Panc1 (cell line): ENCODE measurements at places on chromosomes 2 and 18. TPM values are rescaled to one million over a fixed set of nuclear protein-coding genes. Genes with fewer than 3 reads are reported as not detected.

DNA sequence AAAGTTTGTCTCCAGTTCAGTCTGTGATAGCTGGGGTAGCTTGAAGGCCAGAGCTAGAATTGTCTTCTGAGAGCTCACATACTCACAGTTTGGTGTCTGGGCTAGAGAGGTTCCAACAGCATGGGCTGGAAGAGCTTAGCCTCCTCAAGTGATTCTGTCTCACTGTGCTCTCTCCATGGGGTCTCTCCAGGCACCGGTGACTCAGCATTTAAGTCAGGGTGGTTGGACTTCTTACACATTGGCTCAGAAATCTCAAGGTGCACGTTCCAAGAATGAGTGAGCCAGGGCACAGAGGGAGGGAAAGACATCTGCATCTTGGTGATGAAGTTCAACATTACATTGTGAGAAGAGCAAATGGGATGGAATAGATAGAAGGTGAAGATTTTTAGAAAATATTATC, 207.3 kb upstream of the DDX18 start:
- H3K4me3 ChIP-seq = no peak overlapping the region
- H3K4me1 ChIP-seq = no peaks in the 10 kb centered on the region
- no peaks in the 10 kb centered on the region for H3K27me3 ChIP-seq
- no peaks in the 10 kb centered on the region for H3K36me3 ChIP-seq

- H3K4me1 ChIP-seq = no peaks in the 10 kb centered on the region
- no peaks in the 10 kb centered on the region for H3K36me3 ChIP-seq
- H3K27ac ChIP-seq = no peak overlapping the region
- DNase-seq = no peak
- no peaks in the 10 kb centered on the region for H3K27me3 ChIP-seq
These were observed 11.6 kb upstream of the GREB1L start for GRCh38 chr18:21230436-21230835.

- H3K4me3 ChIP-seq = no peak overlapping the region
- H3K27ac ChIP-seq = no peak overlapping the region
- H3K4me1 ChIP-seq = no peaks in the 10 kb centered on the region
- no peaks in the 10 kb centered on the region for H3K27me3 ChIP-seq
- no peaks in the 10 kb centered on the region for H3K36me3 ChIP-seq
These were observed 36.9 kb upstream of the SLC14A1 start for GRCh38 chr18:45686891-45687611.

GRCh38 chr2:237097326-237097910, 11.7 kb downstream of the COPS8 start:
- H3K4me3 ChIP-seq = no peak overlapping the region
- no peaks in the 10 kb centered on the region for H3K27me3 ChIP-seq
- no peak overlapping the region for H3K27ac ChIP-seq
- peaks cover 12% of the 10 kb centered on the region for H3K4me1 ChIP-seq

- peaks cover 9% of the 10 kb centered on the region for H3K27me3 ChIP-seq
- no peak overlapping the region for H3K4me3 ChIP-seq
- H3K27ac ChIP-seq = no peak overlapping the region
- no peaks in the 10 kb centered on the region for H3K36me3 ChIP-seq
- DNase-seq = no peak
These were observed 43.7 kb downstream of the POU3F3 start for GRCh38 chr2:104897515-104898184.

GRCh38 chr2:42725657-42726056, 38.3 kb downstream of the OXER1 start:
- H3K4me1 ChIP-seq = no peaks in the 10 kb centered on the region
- H3K36me3 ChIP-seq = no peaks in the 10 kb centered on the region
- DNase-seq = no peak

DNA sequence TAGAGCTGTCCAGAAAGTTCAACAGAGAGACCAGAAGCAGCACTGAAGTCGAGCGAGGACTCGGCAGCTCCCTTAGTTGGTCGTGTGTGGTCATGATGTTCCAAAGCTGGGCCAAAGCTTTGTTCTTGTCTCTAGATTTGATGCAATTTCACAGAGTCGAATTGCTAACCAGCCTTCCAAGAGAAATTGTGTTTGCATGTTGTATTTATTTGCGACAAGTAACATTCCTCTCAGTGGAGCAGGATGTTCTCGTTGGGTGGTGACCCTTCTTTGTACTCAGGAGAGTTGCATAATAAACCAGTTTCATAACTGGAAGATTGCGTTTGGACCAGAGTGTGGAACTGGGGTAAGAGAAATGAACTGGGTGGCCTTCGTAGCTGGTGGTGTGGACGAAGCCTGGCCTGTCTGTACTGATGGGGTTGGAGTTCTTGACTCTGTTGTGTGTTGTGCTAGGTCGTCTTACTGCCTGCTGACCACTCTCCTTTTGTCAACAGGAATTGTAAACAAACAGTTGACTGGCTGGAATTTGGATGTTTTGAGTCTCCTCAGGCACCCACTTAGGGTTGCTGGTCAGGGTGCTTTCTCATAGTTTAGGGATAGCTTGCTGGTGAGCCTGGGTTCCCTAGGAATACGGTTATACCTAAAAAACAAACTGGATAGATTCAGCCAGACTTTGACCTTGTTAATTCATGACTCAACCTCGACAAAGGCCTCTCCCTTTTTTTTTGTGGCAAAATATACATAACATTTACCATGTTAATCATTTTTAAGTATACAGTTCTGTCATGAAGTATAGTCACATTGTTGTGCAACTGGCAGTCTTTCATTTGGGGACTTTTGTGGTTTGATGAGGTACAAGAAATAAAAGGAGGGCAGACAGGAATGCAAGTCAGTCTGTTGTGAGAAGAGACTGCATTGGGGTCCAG, 28.9 kb upstream of the TOGARAM2 start:
- no peak for DNase-seq
- no peak overlapping the region for H3K27ac ChIP-seq
- H3K27me3 ChIP-seq = no peaks in the 10 kb centered on the region
- H3K4me3 ChIP-seq = no peak overlapping the region

DNA sequence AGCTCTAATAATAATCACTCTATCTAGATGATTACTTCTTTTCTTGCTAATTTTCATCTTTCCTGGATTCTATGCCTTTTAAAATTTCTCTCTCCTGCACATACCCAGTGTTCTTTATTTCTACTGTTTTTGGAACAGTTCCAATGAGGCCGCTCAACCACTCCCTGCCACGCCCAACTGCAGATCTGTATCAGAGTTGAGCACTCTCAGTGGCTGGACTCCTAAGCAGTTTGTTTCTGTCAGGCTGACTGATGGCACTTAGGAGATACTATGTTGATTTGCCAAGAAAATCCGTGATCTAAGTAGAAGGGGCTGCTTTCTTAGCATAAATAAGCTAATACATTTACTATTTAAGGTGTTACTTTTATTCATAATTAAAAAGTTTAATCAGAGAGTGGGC, 192.8 kb downstream of the ARHGAP15 start:
- no peak overlapping the region for H3K4me3 ChIP-seq
- no peaks in the 10 kb centered on the region for H3K27me3 ChIP-seq
- no peaks in the 10 kb centered on the region for H3K4me1 ChIP-seq
- H3K36me3 ChIP-seq = no peaks in the 10 kb centered on the region
- no peak overlapping the region for H3K27ac ChIP-seq

- no peak overlapping the region for H3K4me3 ChIP-seq
- H3K27ac ChIP-seq = no peak overlapping the region
- no peaks in the 10 kb centered on the region for H3K36me3 ChIP-seq
- H3K4me1 ChIP-seq = no peaks in the 10 kb centered on the region
- H3K27me3 ChIP-seq = no peaks in the 10 kb centered on the region
- DNase-seq = no peak
These were observed 5.3 kb upstream of the FLACC1 start for GRCh38 chr2:201362396-201362795.

DNA sequence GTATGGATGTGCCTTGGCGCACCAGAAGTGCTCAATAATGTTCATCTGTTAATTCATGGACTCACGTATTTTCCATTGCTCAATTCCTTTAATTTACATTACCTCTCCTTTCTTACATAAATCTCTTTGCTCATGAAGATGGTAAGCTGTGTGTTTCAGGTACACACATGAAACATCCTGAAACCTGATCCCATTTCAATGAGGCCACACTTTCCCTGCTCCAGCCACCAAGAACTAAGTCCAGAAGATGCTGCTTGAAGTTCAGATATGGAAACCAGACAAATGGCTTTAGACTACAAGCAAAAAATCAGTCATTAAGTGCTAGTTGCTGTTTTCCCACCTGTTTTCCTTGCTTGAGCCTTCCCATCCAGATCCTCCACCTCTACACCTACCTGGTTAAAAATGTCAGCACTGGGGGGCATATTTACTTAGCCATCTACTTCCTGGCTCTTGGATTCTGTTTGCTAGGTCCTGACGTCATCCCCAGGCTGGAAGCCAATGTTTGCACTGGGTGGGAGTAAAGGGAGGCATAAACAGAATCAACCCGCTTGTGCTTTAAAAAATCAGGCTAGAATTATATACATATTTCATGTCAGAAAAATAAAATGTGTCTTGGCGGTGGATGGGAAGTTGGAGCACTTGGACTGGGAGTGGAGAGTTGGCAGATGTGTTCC, 309.7 kb downstream of the OSR1 start:
- no peak overlapping the region for H3K4me3 ChIP-seq
- H3K36me3 ChIP-seq = no peaks in the 10 kb centered on the region
- no peak for DNase-seq
- H3K27ac ChIP-seq = no peak overlapping the region

DNA sequence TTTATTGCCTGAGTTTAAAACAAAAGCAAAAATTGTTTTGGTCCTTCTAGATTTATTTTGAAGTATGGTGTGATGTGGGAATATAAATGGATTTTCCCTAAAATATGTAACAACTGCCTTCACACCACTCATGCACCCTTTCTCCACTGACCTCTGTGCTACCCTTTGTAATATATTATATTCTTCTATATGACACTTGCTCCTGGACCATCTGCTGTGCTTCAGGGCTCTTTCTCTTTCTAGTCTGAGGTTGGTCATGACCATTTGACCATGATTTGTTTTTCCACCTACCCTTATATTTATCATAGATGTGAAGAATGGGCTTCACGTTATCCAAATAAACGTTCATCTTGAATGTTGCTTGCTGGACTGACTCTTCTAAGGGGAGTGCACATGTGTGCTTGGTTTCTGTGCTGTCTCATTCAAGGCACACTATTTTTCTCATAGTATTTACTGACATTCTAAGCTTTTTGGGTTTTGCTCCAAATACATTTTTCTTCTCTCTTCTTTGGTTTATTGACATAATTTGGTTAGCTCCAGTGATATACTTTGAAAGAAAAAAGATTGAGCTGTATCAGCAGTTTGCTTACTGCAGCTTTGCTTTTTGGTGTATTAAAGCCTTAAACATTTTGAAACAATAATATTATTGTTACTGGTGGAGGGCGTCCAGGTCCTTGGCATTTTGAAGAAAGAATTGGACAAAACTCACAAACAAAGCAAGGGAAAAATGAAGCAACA, 61.8 kb downstream of the VWA3B start:
- no peaks in the 10 kb centered on the region for H3K36me3 ChIP-seq
- no peak overlapping the region for H3K27ac ChIP-seq
- DNase-seq = no peak
- H3K4me3 ChIP-seq = no peak overlapping the region

GRCh38 chr2:205654878-205655605, 27.3 kb upstream of the NRP2 start:
- no peaks in the 10 kb centered on the region for H3K4me1 ChIP-seq
- DNase-seq = no peak
- no peaks in the 10 kb centered on the region for H3K36me3 ChIP-seq
- no peak overlapping the region for H3K27ac ChIP-seq

GRCh38 chr18:46291149-46291548, 187.0 kb downstream of the HAUS1 start:
- no peaks in the 10 kb centered on the region for H3K36me3 ChIP-seq
- no peaks in the 10 kb centered on the region for H3K4me1 ChIP-seq
- H3K4me3 ChIP-seq = no peak overlapping the region
- no peak for DNase-seq
- no peak overlapping the region for H3K27ac ChIP-seq
- no peaks in the 10 kb centered on the region for H3K27me3 ChIP-seq

GRCh38 chr2:239370403-239370802, 30.4 kb downstream of the HDAC4 start:
- DNase-seq = no peak
- H3K27ac ChIP-seq = no peak overlapping the region
- H3K4me3 ChIP-seq = no peak overlapping the region
- no peaks in the 10 kb centered on the region for H3K36me3 ChIP-seq

DNA sequence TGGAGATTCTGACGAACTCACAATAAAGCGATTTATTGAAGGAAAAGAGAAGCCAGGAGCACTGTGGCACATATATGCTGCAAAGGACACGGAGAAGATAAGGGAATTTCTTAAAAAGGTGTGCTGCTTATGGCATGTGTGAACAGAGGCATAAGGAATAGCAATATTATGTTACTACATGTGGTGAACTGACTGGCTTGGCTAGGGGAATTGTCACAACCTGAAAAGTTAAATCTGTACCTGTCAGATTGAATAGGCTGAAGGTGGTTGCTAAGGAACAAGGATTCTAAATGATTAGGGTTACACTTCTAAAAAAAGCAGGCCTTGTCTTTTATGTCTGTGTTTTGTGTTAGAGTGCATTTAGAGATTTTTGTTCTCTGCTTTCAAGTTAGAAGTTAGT, 48.4 kb downstream of the KDM3A start:
- H3K27me3 ChIP-seq = no peaks in the 10 kb centered on the region
- peaks cover 2% of the 10 kb centered on the region; the same call in 1 of the 2 replicates for H3K4me1 ChIP-seq
- H3K36me3 ChIP-seq = peaks cover 46% of the 10 kb centered on the region

DNA sequence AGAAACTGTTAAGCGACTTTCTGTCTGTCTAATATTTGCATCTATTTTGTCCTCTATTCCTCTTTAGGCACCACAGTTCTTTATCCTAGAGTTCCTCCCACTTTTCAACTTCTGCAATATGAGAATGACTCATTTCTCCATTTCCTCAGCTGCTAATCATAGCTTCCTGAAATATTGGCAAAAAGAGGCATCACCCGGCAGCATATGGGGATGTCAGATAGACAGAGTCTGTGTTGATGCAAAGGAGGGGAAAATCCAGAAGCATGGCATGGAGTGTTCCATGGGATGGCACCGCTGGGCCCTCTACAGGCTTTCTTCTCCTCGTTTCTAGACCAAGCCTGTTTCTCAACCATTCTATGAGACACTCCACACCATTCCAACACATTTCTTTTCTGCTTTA, 93.4 kb downstream of the DOCK10 start:
- H3K27ac ChIP-seq = no peak overlapping the region
- no peak for DNase-seq
- no peaks in the 10 kb centered on the region for H3K36me3 ChIP-seq

- DNase-seq = no peak
- no peaks in the 10 kb centered on the region for H3K36me3 ChIP-seq
- H3K27ac ChIP-seq = no peak overlapping the region
- H3K4me1 ChIP-seq = no peaks in the 10 kb centered on the region
These were observed 161.6 kb downstream of the CSRNP3 start for GRCh38 chr2:165631089-165631488.

GRCh38 chr2:212254339-212254738, 284.3 kb downstream of the ERBB4 start:
- no peaks in the 10 kb centered on the region for H3K27me3 ChIP-seq
- H3K4me3 ChIP-seq = no peak overlapping the region
- H3K4me1 ChIP-seq = no peaks in the 10 kb centered on the region
- H3K36me3 ChIP-seq = no peaks in the 10 kb centered on the region

The MCEE gene
- 4.8 TPM for total RNA-seq

The FABP1 gene
- total RNA-seq = 0.36 TPM

The LRRTM1 gene
- not detected for total RNA-seq

The SF3B6 gene
- 129 TPM for total RNA-seq

The GALNT5 gene
- 0.08 TPM for total RNA-seq

The CFAP65 gene
- total RNA-seq = 0.33 TPM

The CPO gene
- not detected for total RNA-seq

The IKZF2 gene
- 0.44 TPM for total RNA-seq

The KCNF1 gene
- 0.39 TPM for total RNA-seq

The INHBB gene
- 38.2 TPM for total RNA-seq

The TEKT4 gene
- total RNA-seq = 0.26 TPM

The LIPG gene
- total RNA-seq = 92.0 TPM

The SH3RF3 gene
- 4.9 TPM for total RNA-seq

The CSRNP3 gene
- total RNA-seq = not detected

The FOXD4L1 gene
- not detected for total RNA-seq

The SNORC gene
- 6.8 TPM for total RNA-seq

The CRIM1 gene
- total RNA-seq = 290 TPM

The PTPN18 gene
- total RNA-seq = 35.3 TPM
